ENCODE measurements at places on chromosomes 2 and 18.

DNA sequence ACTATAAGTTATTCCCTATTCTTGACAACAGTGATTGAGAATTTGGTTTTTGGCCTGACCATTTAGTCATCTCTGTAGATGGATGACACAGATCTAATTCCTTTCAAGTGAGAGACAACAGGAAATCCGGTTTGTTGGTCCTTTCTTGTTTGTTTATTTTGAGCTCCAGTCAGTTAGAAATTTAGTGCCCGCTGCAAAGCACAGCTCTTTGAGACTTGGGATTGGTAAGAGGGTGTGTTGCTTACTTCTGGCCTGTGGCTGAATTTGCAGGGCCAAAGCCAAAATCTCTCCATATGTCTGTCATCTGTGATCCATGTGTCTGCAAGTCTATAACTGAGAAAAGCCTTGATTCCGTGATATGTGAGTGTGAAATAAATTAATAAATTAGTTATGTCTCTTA, 74.3 kb downstream of the BIN1 start:
- DNase-seq = no peak

DNA sequence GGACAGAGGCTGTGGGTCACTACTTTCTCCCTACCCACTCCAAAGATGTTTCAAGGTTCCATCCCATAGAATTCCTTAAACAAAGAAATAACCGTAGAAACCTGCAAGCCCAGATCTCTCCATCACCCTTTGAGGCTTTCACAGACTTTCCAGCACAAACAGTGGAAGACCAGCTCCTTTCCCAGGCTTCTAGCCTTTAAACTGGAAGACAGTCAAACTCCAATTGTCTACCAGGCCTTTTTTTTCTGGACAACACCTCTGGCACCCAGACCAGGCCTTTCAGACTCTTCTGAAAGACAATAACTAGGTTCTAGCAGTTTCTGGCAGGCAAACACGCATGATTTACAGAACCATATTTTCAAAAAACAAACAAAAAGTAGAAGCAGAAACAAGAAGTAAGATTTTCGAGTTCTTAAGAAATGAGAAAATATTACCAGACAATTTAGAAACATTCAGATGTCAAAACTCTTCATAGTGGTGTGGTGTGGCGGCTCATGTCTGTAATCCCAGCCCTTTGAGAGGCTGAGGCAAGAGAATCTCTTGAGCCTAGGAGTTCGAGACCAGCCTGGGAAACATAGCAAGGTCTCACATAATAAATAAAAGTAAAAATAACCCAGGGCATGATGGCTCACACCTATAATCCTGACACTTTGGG, 106.8 kb upstream of the MSH2 start:
- no peak for DNase-seq

GRCh38 chr2:98348066-98348561, 1.9 kb downstream of the CNGA3 start:
- DNase-seq = no peak

GRCh38 chr2:28375742-28376631, 16.7 kb upstream of the FOSL2 start:
- DNase-seq = no peak

DNA sequence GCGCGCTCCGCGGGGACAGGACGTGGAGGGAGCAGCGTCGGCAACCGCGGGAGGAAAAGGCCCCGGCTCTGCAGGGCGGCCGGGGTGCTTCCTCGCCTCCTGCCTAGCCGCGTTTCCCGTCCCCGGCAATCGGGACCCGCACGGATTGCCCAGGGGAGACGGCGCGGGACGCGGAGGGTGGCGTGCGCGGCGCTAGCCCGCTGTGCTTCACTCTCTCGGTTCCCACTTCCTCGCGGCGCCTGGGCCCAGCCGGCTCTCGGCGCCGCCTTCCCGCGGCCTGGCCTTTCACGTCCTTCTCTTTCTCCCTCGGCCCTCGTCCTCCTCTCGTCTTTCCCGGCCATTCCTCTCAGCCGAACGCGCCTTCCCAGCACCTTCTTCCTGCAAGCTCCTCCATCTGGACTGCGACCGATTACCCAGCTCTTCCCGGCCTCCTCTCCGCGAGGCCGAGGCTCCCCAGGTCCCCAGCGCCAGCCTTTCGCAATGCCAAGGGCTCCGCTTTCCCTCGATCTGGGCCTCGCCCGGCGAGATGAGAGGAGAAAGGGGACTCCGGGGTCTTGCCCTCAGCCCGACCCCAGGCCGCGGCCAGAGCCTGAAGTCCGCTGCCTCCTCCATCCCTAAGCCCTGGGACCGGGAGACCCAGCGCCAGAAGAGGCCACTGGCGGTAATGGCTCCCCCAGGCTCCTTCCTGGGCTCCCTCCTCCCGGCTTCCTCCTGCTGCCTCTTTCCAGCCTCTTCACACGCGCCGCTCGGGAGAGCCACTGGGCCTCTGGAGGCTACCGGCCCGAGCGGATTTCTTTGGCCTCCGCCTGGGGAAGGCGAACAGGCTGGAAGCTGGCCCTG, 34.3 kb upstream of the ATP6V1B1 start:
- no peak for DNase-seq

- DNase-seq = no peak
Observed at GRCh38 chr2:146898083-146898482, 946.7 kb upstream of the ACVR2A start.

DNA sequence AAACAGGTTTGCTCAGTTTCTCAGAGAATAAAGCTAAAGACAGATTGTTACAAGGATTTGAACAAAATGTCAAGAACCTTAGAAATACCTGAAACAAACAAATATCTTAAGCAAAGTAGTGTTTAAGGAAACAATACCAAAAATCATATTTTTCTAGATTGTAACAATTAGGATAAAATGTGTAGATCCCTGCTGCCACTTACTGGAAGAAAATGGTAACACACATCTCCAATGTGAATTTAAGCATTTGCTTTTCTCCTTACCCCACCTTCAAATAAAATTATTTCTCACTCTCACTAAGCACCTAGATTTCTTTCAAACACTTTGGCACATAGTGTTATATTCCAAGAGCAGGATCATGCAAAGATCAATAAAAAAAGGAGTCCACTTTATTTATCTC, 34.9 kb downstream of the SUCLG1 start:
- no peak for DNase-seq

Measured in stimulated activated CD4-positive, alpha-beta T cell treated with anti-CD3 and anti-CD28 coated beads, Interleukin-15, amount 100 ng/mL, for 48 hours (primary cell).